Stimulated activated CD8-positive, alpha-beta memory T cell treated with anti-CD3 and anti-CD28 coated beads, Interleukin-7, amount 100 ng/mL, for 48 hours (primary cell): ENCODE measurements at places on chromosomes 3 and 15.

- no peak for DNase-seq
These were observed 43.5 kb upstream of the MBNL1 start for GRCh38 chr3:152225201-152225600.

GRCh38 chr15:89805241-89806209 lies 9.1 kb downstream of the ANPEP start:
- no peak for DNase-seq

DNA sequence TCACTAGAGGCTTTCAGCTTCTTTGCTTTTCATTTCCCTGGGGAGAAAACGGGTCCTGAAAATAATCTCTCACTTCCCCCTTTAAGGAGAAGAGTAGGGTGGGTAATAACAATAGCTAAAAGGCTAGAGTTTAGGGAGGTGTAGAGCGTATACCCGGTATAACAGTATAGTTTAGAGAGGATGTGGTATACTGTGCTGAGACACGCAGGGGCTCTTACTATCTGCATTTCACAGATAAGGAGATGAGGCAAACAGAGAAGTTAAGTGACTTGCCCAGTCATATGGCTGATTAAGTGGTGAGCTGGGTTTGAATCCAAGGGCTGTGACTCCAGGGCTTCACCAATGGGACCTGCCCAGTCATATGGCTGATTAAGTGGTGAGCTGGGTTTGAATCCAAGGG lies 15.0 kb upstream of the KCNMB3 start:
- no peak for DNase-seq

DNA sequence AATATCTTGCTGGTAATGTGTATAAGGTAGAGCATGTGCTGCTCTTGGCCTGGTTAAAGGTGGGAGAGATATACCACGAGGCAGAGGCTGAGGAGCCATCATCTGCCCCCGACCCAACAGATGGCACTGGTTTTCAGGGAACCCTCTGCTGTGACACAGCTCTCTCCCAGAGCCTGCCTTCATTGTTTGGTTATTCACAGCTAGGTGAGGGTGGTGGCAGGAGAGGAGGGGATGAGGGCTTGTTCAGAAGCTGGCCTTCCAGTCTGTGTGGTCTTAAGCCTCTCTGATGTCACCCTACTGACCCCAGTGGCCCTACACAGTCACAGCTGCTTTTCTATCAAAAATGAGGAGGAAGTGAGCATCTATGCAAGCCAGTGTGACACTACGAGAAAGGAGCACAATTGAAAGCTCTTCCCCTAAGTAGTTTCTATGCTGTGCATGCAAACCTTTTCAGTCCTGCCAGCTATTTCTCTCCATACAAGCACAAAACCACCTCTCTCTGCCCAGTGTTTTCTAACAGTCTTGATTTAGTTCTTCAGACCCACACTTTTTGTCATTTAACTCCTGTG lies 258.4 kb upstream of the AGTR1 start:
- DNase-seq: no peak

DNA sequence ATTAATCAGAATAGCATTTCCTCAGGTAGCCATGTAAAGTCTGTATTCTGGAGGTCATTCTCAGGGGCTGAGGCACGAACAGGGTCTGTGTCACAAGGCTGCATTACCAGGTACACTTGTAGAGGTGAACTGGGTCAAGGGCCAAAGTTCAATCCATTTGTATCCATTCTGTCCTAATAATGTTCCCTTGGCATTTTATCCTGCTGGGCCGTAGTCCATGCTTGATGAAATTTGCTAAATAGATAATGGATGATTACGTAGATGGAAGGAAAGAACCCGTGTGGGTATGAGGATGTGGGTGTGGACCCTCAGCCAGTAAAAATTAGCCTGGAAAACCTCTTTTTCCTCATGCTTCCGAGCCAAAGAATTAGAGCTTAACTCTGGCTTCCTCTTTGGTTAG lies 785.9 kb downstream of the GRM7 start:
- DNase-seq: no peak

DNA sequence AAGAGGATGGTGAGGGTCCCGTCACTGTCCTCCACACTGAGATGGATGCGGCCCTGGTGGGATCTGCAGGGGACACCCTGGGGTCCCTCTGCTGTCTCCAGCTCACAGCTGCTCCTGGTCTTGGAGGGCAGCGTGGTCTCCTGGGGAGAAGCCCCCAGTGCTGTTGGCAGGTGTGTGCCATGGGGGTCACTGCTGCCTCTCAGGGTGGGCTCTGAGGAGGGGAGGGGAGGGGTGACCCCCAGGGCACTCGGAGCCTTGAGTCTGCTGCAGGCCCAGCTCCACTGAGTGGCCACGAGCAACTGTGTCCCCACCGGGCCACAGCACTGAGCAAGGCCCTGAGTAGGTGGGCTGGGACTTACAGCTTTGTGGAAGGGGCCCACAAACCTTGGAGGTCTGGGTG lies 34.7 kb downstream of the KLHL25 start:
- no peak for DNase-seq

- no peak for DNase-seq
These were observed 66.6 kb downstream of the KCNMB2 start for GRCh38 chr3:178602856-178603255.

GRCh38 chr15:48965972-48966371 lies 2.3 kb upstream of the SHC4 start:
- no peak for DNase-seq

- DNase-seq: no peak
These were observed 147.2 kb upstream of the TPM1 start for GRCh38 chr15:62895139-62895866.

DNA sequence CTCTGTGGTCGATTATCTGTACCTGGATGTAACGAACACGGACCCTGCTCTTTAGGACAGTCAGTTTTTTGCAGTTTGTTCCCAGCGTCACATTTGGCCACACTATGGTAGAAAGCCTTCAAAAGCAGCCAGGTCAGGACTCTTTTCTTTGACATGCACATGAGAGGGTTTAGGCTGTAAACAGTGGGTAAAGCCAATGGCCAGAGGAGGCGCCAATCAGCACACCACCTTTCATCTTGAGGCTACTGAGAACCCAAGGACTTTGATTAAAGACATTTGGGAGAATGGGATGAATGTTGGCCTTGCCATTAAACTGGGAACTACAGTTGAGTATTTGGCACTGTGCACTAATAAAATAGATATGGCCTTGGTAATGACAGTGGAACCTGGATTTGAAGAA lies 225.9 kb downstream of the OXSM start:
- no peak for DNase-seq

DNA sequence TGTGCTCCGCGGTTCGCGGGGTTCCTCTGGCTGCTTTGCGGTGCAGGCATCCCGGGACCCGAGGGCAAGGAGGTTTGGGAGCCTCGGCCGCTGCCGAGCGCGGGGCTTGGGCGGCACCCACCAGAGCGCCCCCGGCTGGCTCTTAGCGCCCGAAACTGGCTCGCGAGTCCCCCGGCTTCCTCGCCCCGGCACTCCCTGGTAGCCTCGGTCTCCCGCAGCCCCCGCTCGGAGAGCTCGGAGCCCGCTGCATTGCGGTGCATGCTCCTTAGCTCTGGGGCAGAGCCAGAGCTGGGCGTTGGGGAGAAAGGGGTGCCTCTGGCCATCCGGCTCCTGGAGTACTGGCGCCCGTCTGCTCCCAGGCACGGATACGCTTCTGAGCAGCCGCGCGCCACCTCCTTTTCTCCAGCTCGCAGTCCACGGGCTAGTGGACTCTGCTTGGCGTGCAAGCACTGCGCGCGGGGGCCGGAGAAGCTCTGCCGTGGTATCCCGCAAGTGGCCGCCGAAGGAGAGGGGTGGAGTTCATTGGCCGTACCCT lies 753 bp downstream of the EPHB1 start:
- no peak for DNase-seq

DNA sequence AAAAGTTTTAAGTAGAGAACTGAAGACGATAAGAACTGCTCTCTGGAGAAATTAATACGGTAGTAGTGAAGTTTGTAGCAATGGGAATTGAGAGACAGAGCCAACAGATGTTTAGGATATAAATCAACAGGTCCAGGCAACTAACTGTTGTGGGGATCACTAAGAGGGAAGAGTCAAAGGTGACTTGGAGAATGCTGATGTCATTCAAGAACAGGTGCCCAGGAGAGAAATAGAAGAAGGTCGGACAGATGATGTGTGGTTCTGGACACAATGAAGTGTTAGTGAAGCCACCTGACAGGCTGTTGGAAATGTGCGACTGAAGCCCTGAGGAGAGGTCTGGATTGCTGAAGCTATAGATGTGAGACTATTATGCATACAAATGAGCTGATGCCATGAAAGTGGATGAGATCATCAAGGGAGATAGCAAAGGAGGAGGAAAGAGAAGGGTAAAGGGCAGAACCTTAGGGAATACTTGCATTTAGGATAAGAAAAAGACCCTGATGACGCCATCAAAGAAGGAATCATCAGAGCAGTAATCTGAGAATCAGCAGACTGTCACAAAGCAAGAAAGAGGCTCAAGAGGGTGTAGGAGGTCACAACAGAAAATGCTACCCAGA lies 183.7 kb downstream of the FRMD5 start:
- DNase-seq: no peak

- no peak for DNase-seq
These were observed 8.4 kb downstream of the RTP1 start for GRCh38 chr3:187205683-187206082.

- DNase-seq: no peak
These were observed 191.7 kb downstream of the GOLGA6L6 start for GRCh38 chr15:20349774-20350498.

- DNase-seq: no peak
These were observed 61.8 kb upstream of the MCF2L2 start for GRCh38 chr3:183490211-183490601.

DNA sequence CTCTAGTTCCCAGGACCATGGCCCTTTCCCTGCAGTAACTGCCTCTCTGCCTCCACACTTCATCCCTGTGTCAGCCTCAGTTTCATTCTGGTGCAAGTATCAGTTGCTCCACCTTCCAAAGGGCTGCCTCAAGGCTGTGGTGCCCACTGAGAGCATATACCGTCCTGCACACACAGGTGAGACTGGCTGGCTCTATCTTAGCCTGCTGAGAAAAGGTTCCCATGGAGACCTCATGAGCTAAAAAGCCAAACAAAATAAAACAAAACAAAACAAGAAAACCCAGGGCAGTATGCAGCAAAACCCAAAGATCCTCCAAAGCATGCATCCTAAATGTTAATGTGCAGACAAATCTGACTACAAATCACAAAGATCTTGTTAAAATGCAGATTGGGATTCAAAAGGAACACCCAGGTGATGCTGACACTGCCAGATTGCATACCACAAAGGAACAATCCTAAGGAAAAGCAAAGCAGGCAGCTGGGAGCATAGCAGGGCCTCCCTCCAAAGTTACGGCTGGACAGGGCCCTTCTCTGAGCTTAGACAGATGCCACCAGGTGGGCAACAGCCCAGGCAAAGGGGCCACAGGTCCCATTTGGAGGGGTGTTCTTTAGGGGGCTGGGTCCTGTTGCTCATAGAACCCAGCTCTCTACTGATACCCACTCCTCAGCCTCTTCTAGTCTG lies 76.3 kb upstream of the SLCO2A1 start:
- DNase-seq: no peak

DNA sequence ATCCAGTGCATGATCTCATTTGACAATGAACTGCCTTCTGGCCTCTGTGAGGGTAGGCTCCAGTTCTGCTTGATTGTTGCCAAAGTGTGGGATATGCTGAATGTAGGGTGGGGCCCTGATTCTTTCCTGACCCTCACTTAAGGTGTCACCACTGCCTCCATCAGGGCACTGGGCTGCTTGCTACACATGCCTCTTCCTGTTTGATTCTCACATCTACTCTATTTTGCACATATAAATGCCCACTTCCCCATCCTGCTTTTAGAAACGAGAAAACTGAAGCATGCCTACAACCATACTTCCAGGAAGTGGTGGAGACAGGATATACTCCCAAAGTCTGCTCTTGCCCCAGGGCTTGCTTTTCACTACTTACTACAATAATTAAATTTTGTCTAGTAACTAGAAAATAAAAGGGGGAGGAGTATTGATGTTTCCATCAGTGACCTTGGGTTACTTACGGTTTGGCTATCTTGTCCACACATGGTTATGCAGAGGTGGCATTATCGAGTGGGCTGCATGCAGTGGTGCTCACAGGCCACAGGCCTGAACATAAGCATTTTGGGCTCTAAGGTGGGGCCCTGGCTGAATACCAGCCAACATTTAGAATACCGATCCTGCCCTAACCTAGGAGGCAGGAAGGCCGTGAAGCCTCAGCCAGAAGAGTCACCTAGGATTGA lies 6.7 kb downstream of the ZDHHC3 start:
- DNase-seq: no peak

DNA sequence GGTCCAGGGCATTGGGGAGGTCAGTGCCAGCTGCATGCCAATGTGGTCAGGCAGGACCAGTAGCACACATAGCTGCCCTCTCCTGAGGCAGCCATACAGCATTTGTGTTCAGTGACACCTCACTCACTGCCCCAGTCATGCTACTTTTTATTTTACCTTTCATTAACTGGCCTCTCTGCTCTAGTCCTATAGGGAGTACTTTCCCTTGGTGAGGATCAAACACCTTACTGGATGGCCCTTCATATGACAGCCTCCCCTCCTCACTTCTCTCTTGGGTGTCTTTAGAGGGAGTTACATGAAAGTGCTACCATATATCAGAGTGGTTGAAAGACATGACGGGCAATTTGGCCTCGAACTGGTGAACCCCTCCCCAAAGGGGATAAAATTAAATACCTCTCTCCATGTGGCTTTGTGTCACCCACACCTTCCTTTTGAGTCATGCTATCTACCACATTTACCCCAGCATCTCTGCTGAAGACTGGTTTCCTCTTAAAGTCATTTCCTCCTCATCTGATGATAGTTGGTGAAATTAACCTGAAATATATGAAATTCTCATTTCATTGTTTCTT lies 17.6 kb downstream of the RLBP1 start:
- peak; percentile 25 for DNase-seq

DNA sequence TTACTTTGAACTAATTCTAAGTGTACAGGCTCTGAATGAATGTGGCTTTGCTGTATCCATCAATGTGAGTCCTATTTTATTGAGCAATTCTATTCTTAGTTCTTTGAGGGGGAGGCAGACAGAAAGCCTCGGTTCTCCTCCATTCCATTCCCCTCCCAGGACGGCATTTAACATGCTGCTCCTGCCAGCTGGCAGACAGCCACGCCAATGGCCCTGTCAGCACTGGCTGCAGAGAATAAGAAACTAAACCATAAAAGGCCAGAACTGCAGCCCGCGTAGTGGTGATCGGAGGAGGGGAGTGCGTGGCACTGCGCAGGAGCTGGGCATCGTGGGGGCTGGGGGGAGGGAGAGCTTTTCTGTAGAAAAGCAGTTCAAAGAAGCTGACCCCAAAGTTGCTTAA lies 76.0 kb upstream of the HACD2 start:
- DNase-seq: no peak

GRCh38 chr3:127073941-127074820 lies 91.3 kb downstream of the PLXNA1 start:
- DNase-seq: no peak

GRCh38 chr15:52326756-52327155 lies 31.2 kb upstream of the MYO5C start:
- no peak for DNase-seq

DNA sequence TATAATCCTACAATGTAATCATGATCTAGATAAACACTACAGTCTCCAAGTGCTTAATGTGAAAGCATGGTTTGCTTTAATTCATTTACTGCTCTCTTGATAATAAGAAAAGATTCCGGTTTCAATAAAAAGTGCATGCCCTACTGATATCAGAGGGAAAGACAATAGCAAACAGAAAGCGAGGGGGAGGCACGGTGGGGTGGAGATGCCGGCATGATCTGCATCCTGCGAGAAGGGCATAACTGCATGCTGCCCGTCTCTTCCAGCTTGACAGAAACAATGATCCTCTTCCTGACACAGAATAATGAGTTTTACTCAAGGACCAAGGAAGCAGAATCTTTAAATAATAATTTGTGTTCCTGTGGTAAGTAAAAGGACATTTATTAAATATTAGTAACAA lies 51.7 kb downstream of the GOLIM4 start:
- no peak for DNase-seq
